ENCODE measurements at places on chromosomes 3 and 15. TPM values are rescaled to one million over a fixed set of nuclear protein-coding genes. Genes with fewer than 3 reads are reported as not detected.

GRCh38 chr3:53238051-53238850 is 17.6 kb downstream of the TKT start:
- no peak for DNase-seq

- DNase-seq, result no peak
Measured at GRCh38 chr3:14458434-14459275, 56.2 kb downstream of the SLC6A6 start.

DNA sequence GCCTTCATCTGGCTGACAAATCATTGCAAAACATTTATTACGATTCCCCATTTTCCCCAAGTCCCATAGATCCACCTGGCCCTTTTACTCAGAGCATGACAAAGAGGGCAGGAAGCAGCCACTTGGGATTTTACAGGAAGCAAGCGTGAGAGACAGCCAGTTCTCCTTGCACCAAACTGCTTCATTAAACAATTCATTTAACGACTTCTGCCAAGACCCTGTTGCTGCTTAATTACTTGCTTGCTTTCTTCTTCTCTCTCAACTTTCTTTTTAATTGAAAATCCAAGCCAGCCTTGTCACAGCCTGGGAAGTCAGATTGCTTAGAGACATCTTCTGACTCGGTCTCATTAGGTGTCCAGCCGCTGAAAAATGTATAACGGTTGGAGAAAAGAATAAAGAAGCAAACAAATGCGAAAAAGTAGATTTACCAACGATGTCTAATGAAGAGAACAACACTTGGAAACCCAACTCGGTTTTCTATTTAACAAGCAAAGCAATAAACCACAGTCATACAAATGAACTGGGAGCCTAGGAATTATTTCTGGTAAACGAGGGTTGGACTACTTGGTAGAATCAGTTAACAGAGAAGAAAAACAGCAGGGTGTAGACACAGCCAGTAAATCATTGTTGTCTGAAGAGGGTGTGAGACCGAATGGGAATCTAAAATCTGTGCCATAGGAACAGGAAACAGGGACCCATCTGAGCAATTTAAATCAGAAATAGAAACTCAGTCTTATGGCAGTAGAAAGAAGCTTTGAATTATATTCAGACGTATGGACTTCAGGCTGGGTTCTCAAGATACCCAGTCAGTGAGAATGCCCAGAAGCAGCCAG is 298.3 kb downstream of the LRRC3B start:
- DNase-seq, result no peak

DNA sequence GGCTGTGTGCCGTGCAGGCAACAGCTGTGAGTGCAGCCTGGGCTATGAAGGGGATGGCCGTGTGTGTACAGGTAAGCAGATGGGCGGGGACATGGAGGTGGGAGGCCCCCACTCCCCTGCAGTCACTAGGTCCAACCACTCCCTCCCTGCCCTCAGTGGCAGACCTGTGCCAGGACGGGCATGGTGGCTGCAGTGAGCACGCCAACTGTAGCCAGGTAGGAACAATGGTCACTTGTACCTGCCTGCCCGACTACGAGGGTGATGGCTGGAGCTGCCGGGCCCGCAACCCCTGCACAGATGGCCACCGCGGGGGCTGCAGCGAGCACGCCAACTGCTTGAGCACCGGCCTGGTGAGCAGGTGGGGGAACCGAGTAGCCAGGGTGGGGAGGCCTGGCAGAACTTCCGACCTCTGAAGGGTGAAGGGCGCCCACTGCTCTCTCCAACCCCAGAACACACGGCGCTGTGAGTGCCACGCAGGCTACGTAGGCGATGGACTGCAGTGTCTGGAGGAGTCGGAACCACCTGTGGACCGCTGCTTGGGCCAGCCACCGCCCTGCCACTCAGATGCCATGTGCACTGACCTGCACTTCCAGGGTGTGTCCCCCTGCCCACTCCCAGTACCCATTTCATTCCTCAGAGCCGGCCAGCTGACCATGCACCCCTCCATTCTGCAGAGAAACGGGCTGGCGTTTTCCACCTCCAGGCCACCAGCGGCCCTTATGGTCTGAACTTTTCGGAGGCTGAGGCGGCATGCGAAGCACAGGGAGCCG is 11.6 kb downstream of the NT5DC2 start:
- DNase-seq, result no peak

- DNase-seq, result no peak
Measured at GRCh38 chr3:140207541-140207940, 272.6 kb downstream of the CLSTN2 start.

DNA sequence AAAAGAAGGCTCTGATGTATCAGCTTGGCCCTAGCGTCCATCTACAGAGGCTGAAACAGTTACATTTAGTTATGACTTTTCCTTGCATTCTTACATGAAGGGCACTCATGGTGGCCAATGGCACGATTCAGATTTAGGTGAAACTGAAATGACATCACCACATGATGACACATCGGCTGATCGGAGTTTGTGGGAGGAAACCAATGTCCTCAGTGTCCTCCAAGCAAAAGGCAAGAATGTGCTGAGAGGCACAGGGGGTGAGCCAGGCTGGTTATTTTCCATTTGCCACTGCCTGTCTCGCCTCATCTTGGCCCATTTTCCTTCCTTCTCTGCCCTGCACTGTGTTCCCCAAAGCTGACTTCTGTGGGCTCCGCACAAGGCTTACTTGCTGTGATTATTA is 34.4 kb downstream of the TARS3 start:
- no peak for DNase-seq

DNA sequence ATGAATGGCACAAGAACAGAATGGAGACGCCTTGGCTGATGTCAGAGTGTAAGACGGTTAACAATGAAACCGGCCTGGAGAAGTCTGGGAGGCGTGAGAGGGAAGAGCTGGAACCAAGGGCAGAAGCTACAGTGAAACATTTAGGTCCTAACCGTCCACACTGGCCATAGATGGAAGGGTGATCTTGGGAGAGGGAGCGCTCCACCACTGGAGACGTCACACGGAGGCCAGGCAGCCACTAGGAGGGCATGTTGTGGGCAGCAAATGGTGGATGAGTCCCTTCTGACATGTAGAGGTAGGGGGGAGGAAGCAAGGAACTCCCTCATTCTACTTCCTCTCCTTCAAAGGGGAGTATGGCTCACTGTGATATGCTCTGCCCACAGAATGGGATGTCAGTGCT is 23.8 kb downstream of the FEM1B start:
- no peak for DNase-seq

The ITIH1 gene
- not detected for total RNA-seq

The RLBP1 gene
- not detected for total RNA-seq

The RGMA gene
- 0.54 TPM for total RNA-seq

All from activated T-helper 1 cell treated with anti-CD3 and anti-CD28 coated beads, Interleukin-12 subunit alpha, Interleukin-12 subunit beta, Interleukin-2, Interleukin-4 antibody, amounts not matched to agents 30 ng/mL and 10 ng/mL and 1 ng/mL, durations not matched to agents 14 hours and 24 hours and 36 hours (primary cell).